ENCODE measurements at places on chromosomes 7 and 10.

DNA sequence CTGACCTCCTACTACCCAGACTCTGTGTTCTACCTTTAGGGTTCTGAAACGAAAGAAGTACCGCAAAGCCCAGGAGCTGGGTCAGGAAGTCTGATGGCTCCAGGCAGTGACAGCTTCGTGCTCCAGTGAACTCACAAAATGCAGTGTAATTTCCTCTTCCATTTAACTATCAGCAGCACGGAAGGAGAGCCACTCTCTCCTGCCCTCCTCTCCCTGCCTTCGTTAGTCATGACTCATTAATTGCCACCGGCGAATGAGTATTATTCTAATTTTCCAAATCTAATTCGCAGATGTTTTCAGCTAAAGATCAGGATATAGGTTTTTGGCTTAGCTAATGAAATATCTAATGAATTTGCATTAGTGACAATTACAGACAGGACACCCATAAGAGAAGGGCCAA lies 1262.0 kb downstream of the TYW1 start:
- DNase-seq = no peak

- peak; percentile 60 for DNase-seq
Measured at GRCh38 chr7:40717242-40717641, 582.4 kb downstream of the SUGCT start.

GRCh38 chr7:140316165-140316661 lies 82.1 kb downstream of the SLC37A3 start:
- DNase-seq = no peak

DNA sequence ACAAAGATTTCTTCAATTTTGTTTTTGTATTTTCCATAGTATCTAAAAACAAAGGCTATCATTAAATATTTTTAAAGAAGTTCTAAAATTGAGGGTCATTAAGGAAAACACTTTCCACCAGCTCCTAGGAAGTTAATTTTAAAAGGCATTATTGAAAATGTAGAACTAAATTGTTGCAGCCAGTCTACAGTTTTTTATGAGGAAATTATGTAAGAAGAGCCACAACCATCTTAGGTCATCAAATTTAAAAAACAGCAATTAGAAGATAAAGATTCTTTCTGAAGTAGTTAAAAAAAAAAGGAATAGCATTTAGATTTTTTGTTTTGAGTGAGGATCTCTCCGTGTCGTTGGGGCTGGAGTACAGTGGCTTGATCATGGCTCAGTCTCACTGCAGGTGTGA lies 161.7 kb downstream of the NRBF2 start:
- DNase-seq = no peak

DNA sequence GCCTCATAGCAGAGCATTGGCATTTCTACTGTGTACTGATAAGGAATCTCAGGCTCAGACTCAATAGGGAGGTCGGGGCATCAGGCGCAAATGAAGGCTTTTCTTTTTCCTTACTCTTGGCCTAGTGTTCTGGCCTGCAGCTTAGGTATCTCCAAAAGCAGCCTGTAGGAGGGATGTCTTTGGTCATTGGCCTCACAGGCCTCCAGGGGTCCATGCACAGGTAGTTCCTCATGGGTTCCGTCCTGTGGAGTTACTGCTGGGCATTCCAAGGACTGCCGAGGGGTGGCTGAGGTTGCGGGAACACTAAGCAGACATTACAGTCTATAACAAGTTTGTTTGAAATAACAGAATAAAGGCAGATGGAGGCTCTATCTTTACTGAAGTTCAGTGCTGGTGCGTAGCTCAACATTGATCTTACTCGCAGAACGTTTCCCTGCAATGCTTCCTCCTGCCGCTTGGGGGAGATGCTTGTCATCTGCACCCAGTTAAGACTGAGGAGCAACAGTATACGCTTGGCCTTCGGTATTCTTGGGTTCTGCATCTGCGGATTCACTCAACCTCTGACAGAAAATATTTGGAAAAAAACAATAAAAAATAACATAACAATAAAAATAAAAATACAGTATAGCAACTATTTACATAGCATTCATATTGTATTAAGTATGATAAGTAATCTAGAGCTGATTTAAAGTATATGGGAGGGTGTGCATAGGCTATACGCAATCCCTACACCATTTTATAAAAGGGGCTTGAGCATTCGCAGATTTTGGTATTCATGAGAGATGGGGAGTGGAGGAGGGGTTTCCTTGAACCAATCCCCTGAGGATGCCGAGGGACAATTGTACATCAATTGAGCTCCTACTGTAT lies 58.9 kb downstream of the SH2D4B start:
- peak; percentile 48 for DNase-seq

DNA sequence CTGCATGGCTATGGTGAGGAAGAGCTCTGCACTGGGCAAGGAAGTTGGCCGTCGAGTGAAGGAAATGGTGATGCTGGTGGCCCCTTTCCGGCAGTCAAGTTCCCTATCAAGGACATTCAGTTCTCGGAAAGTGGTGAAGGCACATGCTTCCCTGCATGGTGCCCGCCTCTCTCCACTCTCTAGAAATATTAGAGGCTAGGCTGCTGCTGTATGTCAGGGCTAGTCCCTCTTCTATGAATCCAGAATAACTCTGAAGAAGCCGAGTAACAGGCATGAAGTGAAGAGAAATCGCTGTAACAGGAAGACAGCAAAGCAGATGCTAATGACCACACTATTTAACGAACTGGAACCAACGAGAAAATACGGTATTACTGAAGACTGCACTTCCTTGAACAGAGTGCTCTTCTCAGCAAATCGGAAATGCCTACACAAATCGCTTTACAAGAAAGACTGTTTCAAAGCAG lies 5.4 kb downstream of the IDI1 start:
- DNase-seq = no peak

GRCh38 chr10:6881987-6882386 lies 301.9 kb upstream of the PRKCQ start:
- no peak for DNase-seq

DNA sequence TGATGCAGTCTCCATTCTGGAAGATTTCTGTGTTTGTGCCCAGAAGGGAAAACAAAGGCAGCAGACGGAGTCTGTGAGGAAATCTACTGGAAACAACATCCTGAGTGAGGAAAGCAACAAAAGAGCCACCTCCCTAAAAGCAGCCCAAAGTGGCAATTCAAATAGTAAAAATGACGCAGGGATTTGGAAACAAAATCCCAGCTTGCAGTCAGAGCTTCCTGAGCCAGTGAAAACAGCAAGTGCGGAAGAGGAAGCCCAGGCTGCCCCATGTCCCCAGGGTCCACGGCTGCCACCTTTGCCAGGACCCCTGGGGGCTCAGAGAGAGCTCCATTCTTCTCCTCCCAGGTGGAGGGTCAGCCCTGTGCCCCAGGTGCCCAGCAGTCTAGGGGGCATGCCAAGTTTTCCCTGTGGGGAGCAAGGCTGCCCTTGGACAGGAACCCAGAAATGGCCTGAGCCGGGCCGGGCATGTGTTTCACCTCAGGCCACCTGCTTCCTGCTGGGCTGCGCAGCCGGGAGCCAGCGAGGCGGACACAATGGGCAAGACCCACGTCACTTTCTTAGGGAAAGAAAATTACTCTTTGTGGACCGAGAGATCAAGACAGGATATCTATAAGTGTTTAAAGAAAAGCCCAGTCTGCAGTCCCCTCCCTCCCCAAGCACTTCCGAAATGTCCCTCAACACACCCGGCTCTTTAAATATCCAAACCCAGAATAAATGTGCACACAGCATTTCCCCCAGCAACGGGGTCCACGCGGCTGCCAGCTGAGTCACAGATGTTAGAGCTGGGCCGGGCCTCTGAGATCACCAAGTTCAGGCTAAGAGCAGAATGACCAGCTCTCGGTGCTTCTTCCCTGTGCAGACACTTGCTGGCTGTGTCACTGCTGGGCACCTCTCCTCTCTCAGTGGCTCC lies 231.1 kb downstream of the ARHGAP12 start:
- no peak for DNase-seq

DNA sequence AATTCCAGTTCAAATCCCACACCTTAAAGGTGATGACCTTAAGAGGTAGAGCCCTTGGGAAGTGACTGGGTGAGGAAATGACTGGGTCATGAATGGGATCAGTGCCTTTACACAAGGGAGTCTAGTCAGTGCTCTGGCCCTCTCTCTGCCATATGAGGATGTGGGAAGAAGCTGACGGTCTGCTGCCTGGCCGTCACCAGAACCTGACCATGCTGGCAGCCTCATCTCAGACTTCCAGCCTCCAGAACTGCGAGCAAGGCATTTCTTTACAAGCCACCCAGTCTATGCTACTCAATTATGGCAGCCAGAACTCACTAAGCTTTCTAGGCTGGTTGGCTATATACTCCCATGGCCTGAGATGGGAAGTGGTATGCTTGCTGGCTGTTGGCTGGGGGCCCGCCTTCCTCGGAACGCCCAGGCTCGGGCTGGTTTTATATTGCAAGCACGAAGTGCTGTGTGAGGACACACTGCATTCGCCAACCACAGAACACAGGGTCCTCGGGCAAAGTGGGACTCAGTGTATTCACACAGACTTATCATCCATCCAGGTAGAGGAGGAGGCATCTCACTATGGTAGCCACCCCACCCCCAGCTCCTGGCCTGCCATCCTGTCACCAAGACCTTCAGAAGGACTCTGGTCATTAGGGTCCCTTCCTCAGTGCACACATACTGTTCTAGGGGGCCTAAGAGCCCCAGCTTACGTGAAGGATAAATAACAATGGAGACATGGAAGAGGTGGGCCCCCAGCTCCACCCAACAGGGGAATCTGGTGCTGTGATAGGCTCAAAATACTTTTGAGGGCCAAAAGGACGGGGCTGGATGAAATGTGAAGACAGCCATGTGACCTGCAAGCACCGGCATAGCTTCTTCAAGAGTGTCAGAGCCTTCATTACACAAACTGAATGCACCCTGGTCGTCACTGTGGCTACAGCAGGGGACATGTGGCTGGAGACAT lies 49.0 kb downstream of the ZRANB1 start:
- DNase-seq = no peak

DNA sequence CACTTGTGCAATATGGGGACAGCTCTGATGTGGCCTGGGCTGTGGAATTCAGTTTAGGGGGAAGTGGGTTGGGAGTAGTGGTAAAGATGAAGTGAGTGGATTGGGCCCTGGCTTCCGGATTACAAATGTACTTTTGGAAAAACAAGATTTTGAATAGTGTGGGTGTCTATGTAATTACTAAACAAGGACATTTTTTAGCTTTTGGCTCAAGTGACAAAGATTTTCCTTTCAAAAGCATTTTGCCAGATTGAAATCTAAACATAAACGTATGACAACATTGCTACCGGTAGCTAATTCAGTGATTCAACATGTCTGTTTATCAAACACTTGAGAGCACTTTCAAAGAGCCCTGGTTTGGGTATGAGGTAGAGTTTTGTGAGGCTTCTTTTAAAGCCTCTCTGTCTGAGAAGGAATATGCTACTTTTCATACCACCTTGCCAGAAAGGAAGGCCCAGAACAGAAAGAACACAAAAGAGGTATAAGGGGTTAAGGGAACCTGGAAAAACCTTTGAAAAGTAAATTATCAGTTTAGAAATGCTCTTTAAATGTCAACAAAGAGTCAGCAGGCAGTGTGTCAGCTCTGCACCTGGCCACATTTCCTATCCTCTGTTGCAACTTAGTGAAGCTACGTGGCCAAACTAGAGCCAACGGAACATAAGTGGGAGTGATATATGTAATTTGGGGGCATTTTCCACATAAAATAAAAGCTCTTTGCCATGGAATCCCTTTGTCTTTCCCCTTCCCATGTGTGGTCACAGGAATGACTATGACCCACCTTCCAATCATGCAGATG lies 516.1 kb downstream of the NRG3 start:
- DNase-seq = no peak

- no peak for DNase-seq
Measured at GRCh38 chr7:155769701-155770100, 42.6 kb downstream of the SHH start.

DNA sequence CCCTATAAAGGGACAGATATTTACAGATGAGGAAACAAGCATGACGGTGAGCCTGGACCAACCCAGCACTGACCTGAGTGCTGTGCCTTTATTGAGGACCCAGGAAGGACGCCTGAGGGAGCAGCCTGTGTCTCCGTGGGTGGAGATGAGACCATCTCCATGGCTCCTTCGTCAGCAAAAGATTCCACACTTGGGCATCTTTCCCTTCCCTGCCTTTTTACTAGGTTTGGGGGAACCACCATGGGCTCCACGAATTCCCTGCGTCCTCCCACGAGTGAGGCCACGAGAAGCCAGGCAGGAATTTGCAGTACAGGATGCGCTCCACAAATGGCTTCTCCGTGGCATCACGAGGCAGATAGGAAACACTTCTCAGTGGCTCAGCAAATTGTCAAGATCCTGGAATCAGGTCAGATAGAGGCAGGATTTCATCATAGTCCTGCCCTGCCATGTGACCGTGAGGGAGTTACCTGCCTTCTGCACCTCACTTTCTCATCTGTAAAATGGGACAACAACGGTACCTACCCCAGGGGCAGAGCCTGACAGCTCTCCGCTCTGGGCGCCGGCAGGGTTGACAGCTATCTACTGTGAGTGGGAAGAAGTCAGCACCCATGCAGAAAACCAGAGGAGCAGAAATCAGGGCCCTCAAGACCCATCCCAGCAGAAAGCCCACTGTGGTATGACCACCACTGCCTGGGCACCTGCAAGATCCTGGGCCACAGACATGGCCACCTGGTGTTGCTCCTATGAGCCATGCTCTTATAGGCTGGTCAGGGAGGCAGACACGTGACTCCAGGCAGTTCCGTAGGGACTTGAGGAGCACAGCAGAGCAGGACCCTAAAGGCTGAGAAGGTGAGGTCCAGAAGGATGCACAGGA lies 80.1 kb downstream of the GRID1 start:
- DNase-seq = no peak

- DNase-seq = no peak
Measured at GRCh38 chr10:117053482-117053881, 48.5 kb upstream of the SHTN1 start.

DNA sequence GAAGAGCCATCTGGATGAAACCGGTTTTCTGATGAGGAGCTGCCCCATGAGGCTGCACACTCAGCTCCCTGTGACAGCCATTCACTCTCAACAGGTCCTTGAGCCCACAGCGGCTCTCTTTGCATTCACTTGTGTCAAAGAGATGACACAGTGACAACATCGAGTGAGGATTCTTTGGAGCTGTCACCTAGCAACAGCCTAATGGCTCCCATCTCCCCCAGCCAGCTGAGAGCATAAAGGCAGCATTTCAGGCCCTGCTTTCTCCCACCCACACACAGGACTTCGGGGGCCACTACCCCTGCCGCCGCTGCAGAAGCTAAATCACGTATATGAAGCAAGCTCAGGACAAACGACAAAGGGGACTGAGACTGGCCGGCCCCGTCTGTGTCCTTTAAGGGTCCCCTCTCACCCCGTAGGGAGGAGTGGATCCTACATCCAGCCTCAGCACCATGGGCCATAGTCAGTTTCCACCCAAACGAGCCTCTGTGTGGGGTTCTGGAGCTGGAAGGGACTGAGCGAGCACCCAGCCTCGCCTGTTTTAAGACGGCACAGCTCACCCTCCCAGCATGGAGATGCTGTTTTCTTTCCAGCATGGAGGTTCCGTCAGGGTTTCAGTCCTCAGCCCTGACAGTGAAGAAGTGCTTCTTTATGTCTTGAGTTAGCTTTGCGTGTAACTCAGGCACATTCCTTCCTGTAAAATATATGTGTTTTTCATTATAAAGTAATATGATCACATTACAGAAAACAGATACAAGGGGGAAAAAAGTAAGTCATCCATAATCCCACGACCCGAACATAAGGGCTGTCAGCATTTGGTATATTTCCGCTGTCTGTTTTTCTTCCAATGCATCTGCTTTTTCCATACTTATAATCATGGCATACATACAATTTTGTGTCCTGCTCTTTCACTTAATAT lies 4.9 kb downstream of the CPA4 start:
- DNase-seq = no peak

- no peak for DNase-seq
Measured at GRCh38 chr10:125961743-125962142, 65.4 kb downstream of the FANK1 start.

GRCh38 chr10:109698086-109698485 lies 225.2 kb downstream of the XPNPEP1 start:
- peak; percentile 7 for DNase-seq

All from SK-N-DZ (cell line).